ENCODE measurements at places on chromosomes 1 and 21.

GRCh38 chr1:9767964-9768668, 55.6 kb downstream of the CLSTN1 start:
- peak; percentile 42 for DNase-seq

DNA sequence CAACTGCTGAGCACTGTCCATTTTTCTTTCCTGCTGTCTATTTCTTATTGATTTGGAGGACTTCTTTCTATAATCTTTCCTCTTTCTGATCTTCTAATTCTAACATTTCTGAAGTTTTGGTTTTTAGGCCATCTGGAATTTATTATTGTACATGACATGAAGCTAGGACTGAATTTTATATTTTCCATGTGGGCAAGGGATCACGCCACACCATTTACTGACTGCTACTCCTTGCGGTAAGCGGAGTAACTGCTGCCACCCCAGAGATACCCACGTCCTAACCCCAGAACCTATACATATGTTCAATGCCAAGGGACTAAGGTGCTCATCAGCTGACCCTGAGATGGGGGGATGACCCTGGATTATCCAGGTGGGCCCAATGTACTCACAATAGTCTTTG, 70.6 kb downstream of the NPHP4 start:
- DNase-seq, result no peak

- DNase-seq, result no peak
Observed at GRCh38 chr1:45914836-45915235, 111.4 kb downstream of the MAST2 start.

DNA sequence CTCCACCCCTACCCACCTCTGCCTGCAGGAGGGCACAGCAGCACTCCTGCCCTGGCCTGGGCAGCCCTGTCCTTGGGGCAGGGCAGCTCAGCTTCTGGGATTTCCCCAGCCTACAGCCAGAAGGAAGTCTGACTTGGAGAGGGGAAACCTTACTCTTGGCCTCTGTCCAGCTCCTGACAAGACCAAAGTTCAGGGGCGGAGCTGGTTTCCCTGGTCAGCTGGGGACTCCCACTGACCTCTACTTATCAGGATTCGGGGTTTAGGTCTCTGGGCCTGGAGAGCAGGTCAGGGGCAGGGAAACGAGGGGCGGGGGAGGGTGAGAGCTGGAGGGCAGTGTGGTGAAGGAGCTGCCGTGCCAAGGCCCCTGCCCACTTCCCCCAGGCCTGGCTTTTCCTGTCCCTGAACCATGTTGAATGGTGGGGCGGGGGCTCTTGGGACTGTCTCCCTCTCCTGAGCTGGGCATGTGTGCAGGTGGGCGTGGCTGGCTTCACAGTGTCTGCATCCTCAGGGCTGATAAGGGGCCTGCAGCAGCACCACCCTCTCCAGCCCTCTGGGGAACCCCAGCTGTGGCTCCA, 16.8 kb upstream of the ETV3 start:
- no peak for DNase-seq

DNA sequence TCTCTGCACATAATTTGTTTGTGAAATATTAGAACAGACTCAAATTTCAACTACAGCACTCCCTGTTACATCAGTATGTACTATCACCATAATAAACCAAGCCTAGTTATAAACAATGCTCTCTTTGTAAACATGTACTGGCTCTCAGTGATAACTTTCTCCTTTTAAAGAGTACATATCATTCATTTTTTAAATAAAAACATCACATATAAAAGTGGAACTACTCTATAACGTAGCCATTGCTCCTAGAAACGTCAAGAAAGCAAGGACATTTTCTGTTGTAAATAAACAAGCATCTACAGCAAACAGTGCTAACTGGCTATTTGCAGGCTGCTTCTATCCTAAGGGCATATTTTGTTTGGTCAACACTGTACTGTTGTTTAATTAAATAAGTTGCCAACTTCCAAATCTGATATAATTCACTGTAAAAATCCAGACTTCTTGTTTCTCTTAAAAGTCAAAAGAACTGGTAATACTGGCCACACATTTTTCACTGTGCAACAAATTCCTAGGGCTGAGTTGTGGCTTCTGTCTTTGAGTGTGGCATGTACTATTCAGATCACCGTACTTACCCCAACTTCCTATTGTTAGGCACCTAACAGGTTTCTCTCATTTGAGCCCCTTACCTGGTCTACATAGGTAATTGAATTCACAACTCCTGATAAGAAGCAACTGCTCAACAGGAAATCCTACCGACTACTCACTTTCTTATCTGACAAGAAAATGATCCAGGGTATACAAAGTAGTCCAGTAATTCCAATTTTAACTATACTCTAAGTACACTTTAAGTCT, 111.9 kb downstream of the DENND1B start:
- DNase-seq, result no peak
